Ascending aorta (tissue), 2 donors: ENCODE measurements at places on chromosomes 3 and 15.

- no peak for DNase-seq
These were observed 2.9 kb downstream of the SLC22A13 start for GRCh38 chr3:38268522-38268921.

GRCh38 chr3:104273046-104273649 is 1093.6 kb upstream of the ALCAM start:
- no peak for DNase-seq

- no peak for DNase-seq
These were observed 21.7 kb downstream of the AQP9 start for GRCh38 chr15:58159827-58160386.

DNA sequence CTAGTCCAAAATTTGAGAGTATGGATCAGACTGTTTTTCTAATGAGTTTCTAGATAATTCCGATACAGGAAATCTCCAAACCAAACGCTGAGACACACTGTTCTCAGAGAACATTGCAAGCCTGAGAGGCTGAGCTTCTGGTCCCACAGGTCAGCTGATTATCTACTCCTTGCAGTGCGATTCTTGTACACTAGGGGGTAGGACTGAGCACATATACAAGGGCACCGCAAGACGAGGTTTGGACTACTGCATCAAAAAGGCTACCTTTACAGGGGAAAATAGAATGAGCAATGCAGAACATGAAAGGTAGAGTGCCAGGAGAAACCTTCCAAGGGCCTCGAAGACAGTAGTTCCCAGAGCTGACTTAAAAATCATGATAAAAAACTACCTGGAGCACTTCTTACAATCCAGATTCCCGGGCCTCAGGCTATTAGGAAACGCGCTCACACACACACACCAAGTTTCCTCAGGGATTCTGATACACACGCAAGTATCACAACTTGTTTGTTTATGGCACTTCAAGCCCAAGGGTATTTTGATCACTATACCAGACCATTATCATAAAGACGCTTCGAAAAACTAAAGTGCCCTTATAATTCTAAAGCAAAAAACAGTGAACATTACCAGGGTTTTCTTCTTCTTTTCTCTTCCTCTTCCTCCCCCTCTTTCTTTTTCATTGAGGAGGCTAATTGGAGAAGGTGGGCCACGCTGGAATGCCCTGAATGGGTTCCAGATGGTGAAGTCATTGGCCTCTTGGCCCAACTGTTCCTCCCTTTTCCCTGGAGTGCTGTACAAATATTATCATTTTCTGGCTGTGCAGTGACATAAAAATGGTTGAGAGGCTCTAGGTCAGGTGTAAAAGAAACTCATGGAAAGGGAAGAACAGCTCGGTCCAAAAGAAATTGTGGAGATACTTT is 61.8 kb downstream of the SLC12A8 start:
- DNase-seq = no peak

GRCh38 chr3:126527455-126528211 is 3.7 kb downstream of the CHST13 start:
- DNase-seq = no peak

- DNase-seq = no peak
These were observed 59.1 kb upstream of the RASGRP1 start for GRCh38 chr15:38623744-38624143.

GRCh38 chr3:134370611-134371531 is 3.4 kb downstream of the AMOTL2 start:
- DNase-seq = peak; percentile 61

DNA sequence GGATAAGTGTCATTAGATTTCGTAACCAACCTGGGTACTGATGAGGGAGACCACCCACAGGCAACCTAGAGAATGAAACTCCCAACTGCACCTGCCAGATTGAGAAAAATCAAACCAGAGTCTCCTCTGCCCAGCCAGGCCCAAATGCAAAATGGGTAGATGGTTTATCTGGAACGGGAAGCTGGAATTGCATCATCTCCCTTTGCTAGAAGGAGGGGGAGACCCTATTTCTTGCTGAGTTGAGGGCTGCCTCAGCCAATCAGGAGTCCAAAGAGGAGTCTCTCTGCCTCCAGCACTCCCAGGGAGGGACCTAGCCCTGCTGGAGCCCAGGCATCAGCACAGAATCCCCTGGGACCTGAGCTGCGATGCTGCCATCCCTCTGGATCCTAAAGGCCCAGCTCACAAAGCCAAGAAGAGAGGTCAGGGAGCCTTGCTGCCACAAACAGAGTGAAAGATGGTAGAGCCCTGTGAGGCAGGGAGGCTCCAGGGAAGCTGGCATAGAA is 8.1 kb downstream of the RMDN3 start:
- DNase-seq = no peak

DNA sequence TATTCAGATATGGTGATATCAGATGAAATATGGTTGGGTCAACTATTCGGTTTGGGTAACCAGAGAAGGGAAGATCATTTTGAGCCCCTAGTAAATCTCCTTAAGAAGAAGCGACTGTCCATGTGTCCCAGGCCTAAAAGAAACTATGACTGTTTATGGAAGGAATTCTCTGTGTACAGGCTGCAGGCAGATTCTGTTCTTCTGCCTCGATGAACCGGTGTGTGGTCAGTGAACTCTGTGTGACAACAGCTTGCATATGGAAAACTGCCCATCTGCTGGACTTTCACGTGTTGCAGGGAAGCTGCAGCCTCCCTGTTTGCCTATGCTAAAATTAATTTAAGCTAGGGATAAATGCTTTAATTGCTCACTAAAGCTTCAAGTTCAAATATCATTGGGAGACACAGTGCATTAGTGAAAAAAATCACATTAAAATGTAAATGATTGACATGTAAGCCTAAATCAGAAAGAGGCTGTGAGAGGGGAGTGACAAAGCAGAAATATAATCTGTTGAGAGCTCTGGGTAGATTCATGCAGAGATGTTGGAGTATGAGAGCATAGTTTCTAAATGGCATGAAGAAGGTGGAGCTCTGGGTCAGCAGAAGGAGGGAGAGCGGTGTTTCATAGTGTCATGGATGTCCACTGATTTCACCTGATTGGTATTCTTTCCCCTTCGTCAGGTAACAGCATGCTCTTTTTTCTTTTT is 65.4 kb upstream of the PFN2 start:
- no peak for DNase-seq

DNA sequence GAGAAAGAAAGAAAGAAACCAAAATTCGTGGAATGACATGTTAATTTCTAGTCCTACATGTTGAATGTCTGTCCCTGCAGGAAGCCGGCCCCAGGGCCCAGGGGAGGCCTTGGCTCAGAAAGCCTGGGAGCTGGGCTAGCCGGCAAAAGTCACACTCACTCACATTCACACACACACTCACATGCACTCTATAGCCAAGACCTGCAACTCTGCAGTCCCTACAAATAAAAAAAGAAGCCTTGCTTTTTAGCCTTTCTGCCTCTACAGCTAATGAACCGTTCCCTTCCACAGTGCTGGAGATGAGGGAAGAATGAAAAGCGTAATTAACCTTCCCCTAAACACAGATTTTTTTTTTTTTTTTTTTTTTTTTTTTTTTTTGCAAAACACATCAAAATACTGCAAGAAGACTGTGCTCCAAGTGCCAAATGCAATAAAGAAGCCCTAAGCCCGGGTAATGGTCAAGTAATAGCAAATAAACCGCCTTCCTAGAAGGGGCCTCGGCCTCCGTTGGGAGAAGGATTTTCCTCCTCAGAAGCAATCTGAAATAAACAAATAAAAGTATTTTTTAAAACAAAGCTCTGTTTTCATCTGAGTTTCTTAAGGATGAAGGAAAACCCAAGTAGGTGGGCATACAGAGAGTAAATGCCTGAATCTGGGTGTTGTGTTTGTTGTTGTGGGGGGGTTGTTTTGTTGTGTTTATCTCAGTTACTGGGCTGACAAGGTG is 4.3 kb downstream of the MECOM start:
- DNase-seq = no peak

- no peak for DNase-seq
These were observed 190.7 kb downstream of the LSAMP start for GRCh38 chr3:116254541-116254940.

DNA sequence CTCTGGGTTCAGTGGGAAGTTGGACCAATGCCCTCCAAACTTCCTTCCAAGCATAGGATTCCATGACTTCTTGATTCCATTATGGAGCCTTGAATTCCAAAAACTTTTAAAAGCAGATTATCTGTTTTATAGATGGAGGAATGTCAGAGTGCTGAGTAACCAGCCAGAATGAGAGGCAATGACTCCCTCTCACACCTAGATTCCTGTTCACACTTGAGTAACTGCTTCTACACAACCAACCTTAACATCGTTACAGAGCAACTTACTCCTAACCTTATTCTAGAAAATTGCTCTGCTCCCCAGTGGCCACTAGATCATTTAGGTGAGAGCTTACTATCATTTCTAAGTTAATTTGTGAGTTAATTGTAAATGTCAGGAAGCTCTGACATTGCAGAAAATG is 24.2 kb upstream of the NR2F2 start:
- no peak for DNase-seq

- DNase-seq = no peak
These were observed 36.3 kb upstream of the GOLGA8J start for GRCh38 chr15:30046430-30046829.

- no peak for DNase-seq
These were observed 87.4 kb upstream of the ARHGEF3 start for GRCh38 chr3:56889131-56889530.

DNA sequence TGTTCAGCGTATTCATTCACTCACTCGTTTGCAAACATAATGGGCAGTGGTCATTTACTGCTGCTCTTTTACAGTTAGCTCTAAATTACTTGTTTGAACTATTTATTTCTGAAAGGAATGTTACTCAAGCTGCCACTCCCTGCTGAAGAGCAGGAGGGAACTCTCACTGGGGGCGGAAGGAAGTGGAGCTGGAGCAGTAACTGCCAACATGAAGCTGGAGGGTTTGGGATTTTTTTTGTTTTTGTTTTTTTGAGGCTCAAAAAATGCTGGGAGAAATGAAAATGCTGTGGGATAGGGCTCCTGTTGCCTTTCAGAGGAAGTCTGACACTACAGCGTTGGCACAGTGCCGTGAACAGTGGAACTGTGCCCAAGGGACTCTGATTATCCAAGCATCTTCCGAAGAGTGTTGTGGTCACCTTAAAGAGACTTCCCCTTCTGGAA is 44.1 kb downstream of the SENP2 start:
- no peak for DNase-seq

- no peak for DNase-seq
These were observed 19.4 kb upstream of the SKOR1 start for GRCh38 chr15:67805666-67806516.

DNA sequence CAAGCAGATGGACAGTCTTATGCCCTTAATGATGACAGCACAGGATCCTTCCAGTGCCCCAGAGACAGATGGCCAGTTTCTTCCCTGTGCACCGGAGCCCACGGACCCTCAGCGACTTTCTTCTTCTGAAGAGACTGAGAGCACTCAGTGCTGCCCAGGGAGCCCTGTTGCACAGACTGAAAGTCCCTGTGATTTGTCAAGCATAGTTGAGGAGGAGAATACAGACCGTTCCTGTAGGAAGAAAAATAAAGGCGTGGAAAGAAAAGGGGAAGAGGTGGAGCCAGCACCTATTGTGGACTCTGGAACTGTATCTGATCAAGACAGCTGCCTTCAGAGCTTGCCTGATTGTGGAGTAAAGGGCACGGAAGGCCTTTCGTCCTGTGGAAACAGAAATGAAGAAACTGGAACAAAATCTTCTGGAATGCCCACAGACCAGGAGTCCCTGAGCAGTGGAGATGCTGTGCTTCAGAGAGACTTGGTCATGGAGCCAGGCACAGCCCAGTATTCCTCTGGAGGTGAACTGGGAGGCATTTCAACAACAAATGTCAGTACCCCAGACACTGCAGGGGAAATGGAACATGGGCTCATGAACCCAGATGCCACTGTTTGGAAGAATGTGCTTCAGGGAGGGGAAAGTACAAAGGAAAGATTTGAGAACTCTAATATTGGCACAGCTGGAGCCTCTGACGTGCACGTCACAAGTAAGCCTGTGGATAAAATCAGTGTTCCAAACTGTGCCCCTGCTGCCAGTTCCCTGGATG is 198.7 kb downstream of the AKAP13 start:
- DNase-seq = peak; percentile 83

- no peak for DNase-seq
These were observed 193.6 kb downstream of the CLSTN2 start for GRCh38 chr3:140128631-140129030.

DNA sequence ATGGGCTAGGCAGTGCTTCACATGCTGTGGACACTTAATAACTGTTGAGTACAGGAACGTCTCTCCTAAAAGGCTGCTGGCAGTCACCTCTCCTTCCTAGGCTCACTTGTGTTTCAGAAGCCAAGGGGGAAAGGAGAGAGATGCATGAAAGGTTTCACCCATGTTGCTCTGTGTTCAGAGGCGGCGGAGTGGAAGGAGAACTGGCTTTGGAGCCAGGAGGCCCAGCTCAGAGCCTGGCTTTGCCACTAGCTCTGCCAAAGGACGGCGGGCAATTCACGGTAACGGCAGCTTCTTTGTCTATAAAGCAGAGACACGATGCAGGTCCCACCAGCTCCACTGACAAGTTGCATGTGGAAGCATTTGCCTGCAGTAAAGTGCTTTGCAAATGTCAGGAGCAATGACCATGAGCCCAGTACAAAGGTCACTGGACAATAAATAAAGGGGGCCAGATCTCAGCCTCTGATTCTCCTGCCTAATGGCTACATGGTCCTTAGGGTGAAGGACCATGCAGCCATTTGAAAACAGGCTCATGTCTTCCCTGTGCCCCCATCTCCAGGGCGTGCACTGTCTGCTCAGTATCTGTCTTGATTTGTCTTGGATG is 171.7 kb upstream of the TLE3 start:
- DNase-seq = no peak

DNA sequence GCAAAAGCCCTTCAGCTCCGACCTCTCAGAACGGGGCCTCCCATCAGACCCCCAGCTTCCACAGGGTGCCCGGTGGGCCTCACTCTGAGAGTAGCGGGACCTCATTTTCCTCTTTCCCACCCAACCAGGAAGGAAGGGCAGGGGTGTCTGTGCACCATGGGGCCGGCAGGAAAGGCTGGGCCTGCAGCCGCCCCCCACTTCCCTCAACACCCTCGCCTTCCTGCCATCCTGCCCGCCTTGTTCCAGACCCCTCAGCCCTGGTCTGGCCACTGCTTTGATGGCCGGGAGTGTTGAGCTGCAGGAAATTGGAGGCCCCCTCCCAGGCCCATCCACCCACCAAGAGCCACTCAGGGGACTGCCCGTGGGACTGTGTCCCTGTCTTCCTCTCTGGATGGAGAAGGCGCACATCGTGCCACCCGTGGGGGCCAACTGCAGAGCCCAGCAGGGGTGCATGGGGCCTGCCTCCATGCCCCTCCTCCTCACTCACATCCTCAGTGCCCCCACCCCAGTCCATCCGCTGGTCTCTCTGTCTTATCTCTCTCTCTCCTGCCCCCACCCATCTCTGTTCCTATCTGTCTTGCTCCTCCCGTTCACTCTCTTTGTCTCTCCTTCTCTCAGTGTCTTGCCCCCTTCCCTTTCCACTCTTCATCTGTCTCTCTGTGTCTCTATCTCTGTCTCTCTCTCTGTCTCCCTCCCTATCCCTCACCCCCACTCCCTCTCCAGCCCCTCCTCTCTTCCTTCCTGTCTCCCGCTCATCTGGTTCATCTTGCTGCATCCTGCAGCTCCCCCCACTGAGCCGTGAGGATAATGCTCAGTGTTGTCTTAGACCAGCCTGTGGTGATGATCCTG is 1.8 kb upstream of the PLXND1 start:
- no peak for DNase-seq
